Osteocyte (in vitro differentiated cells): ENCODE measurements at places on chromosomes 1 and 21. TPM values are rescaled to one million over a fixed set of nuclear protein-coding genes. Genes with fewer than 3 reads are reported as not detected.

DNA sequence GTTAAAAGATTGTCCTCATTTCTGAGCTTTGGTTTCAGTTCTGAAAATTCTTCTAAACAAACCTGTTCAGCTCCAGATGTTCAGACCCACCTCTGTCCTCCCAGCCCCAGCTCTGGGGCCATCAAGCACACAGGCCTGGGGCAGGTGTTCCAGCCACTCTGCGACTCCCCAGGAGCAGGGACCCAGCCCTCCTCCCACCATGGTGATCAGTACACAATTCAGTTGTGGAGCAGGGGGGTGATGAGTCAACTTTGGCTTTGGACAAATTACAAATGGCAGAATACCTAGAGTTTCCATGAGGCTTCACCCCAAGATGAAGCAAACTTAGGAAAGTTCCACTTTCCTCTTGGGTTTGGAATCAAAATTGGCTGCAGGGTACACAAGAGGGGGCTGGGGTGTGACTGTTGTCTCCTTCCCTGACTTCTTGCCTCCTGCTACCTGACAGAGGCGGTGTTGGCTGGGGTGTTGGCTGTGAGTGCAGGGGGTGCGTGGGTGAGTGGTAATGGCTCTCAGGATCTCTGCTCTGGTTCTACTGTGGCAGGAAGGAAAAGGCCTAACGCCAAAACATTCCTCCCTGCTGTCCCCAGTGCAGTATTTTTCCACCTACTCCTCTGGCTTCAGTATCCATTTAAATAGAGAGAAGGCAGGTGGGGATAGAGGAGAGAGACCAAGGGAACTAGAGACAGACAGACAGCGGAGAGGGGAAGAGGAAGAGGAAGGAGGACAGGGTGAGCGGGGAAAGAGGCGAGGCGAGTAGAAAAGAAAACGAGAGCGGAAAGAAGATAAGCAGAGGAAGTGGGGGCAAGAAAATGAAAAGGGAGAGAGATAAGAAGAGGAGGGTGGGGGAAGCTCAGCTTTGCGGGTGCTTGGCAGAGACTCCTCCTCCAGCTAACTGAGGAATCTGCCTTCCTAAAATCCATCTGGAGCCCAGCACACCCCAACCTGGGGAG is 20.6 kb upstream of the LRRN2 start:
- DNase-seq: no peak
- peaks cover 26% of the 10 kb centered on the region for H3K27me3 ChIP-seq
- no peaks in the 10 kb centered on the region for H3K36me3 ChIP-seq

OR2L3 gene
- not detected in 2 replicates for total RNA-seq

- H3K27me3 ChIP-seq: peaks cover 10% of the 10 kb centered on the region
- H3K27ac ChIP-seq: peak overlapping the region; percentile 82
- peaks cover 38% of the 10 kb centered on the region for H3K4me1 ChIP-seq
- no peaks in the 10 kb centered on the region for H3K36me3 ChIP-seq
- DNase-seq: no peak
Measured at GRCh38 chr1:111227851-111228747, 586 bp downstream of the CHI3L2 start.

DNA sequence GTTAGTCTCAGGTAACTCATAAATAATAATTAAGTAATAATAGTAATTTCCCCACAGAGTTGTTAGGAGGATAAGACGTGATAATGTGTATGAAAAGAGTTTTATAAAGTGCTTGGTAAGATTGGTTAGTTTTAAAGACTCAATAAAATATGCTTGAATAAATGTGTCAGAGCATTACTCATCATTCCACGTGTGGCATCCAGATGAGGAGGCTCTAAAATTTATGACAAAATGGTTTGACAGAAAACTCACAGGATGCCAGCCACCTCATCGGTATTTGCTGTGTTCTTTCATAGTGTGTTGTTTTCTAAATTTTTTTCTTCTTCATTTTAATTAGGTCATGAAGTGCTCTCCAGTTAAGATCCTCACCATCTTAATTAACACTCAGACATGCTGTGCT is 19.1 kb upstream of the SPAG17 start:
- peaks cover 2% of the 10 kb centered on the region for H3K27me3 ChIP-seq
- no peaks in the 10 kb centered on the region for H3K36me3 ChIP-seq
- no peak overlapping the region for H3K4me3 ChIP-seq

- no peak for DNase-seq
- H3K4me1 ChIP-seq: no peaks in the 10 kb centered on the region
- no peak overlapping the region for H3K27ac ChIP-seq
- no peak overlapping the region for H3K4me3 ChIP-seq
Measured at GRCh38 chr1:172809750-172810149, 150.8 kb downstream of the FASLG start.

DNA sequence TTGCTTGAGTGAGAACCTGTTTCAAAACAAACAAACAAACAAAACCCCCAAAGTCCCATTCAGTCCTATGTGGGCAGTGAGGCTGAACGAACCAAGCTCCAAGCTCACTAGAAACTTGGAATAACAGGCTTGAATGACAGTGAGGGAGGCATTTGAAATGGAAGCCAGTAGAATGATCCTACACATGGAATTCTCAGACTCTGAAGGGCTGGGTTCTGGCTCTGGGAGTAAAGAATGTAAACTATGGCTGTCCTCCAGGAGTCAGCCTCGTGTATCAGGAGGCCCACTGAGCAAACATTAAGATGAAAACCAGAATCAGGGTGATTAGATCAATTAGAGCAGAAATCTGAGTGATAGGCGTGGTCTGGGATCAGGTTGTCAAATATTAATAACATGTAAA is 14.9 kb downstream of the PCP4L1 start:
- no peaks in the 10 kb centered on the region for H3K4me1 ChIP-seq
- DNase-seq: no peak
- no peaks in the 10 kb centered on the region for H3K36me3 ChIP-seq

CD5L gene
- total RNA-seq: not detected in 2 replicates

ZNF326 gene
- 28.3 and 33.4 TPM in 2 replicates for total RNA-seq

DNA sequence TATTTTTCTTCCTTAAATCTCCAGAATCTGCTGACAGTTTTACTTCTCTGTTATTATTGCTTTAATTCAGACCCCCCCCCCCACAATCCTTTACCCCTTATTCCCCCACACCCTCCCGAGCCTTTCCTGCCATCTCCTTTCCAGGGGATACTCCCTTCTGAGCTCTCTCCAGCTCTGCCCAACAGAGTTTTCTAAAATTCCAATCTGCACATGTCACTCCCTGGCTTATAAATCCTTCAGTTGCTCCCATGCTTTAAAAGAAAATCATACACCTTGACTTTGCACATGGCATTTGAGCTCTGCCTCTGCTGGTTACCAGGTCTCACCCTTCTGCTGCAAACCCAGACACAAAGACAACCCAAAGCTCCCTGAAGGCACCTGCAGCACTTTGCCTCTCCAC is 11.7 kb upstream of the EPS8L3 start:
- H3K4me1 ChIP-seq: peaks cover 12% of the 10 kb centered on the region
- H3K4me3 ChIP-seq: no peak overlapping the region
- H3K27me3 ChIP-seq: no peaks in the 10 kb centered on the region

GRCh38 chr1:119720866-119721440 is 9.2 kb downstream of the PHGDH start:
- peaks cover 59% of the 10 kb centered on the region for H3K36me3 ChIP-seq
- no peak for DNase-seq
- H3K4me1 ChIP-seq: peaks cover 13% of the 10 kb centered on the region
- no peak overlapping the region for H3K4me3 ChIP-seq
- no peak overlapping the region for H3K27ac ChIP-seq
- H3K27me3 ChIP-seq: no peaks in the 10 kb centered on the region

DNA sequence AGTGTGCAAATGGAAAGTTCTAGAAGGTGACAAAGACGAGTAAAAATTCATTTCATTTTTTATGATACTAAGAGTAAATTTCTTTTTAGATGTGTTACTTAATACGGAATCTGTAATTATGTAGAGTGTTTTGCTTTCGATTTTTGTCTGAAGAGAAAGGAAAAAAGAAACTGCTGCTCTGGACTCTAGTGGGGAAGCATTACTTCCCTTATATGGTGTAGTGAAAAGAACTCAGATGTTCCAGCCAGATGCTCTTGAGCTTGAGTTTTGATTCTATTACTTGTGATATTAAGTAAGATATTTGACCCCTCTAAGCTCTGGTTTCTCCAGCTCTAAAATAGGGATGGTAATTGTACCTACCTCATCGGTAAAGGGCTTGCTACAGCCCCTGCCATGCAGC is 12.2 kb upstream of the GPR161 start:
- H3K36me3 ChIP-seq: no peaks in the 10 kb centered on the region
- H3K27ac ChIP-seq: no peak overlapping the region
- no peaks in the 10 kb centered on the region for H3K27me3 ChIP-seq
- H3K4me1 ChIP-seq: peaks cover 8% of the 10 kb centered on the region
- no peak overlapping the region for H3K4me3 ChIP-seq

DNA sequence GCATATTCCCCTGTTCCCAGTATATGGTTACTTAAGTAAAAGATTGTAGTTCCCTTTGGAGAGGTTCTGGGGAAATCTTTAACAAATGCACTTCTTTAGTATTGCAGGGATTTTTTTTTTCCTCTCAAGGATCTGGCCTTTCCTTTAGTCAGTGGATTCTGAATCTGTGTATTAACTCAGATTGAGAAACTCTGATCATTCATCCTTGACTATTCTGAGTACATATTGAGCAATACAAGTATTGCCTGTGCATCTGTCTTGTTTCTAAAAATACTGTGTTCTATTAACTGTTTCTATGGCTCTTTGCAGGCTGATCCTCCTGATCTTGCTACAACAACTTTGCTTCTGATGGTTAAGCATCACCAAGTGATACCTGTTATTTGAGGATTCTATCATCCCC is 67.8 kb upstream of the FGGY start:
- H3K4me1 ChIP-seq: peaks cover 5% of the 10 kb centered on the region
- no peak overlapping the region for H3K27ac ChIP-seq
- H3K27me3 ChIP-seq: peaks cover 7% of the 10 kb centered on the region
- no peak overlapping the region for H3K4me3 ChIP-seq
- H3K36me3 ChIP-seq: no peaks in the 10 kb centered on the region

DLGAP3 gene
- 0.21 TPM in 1 of 2 replicates, not detected in the other for total RNA-seq

GRCh38 chr21:17501107-17502006 is 11.5 kb upstream of the CXADR start:
- no peaks in the 10 kb centered on the region for H3K36me3 ChIP-seq
- no peaks in the 10 kb centered on the region for H3K4me1 ChIP-seq
- H3K4me3 ChIP-seq: no peak overlapping the region
- H3K27ac ChIP-seq: no peak overlapping the region
- no peak for DNase-seq

- no peak for DNase-seq
- H3K27ac ChIP-seq: no peak overlapping the region
- no peaks in the 10 kb centered on the region for H3K36me3 ChIP-seq
- peaks cover 39% of the 10 kb centered on the region for H3K27me3 ChIP-seq
Measured at GRCh38 chr1:93005252-93005598, 44.0 kb upstream of the DIPK1A start.

- peaks cover 37% of the 10 kb centered on the region for H3K4me1 ChIP-seq
- H3K4me3 ChIP-seq: peak overlapping the region; percentile 60
- H3K27ac ChIP-seq: no peak overlapping the region
- peaks cover 7% of the 10 kb centered on the region for H3K27me3 ChIP-seq
- DNase-seq: no peak
Measured at GRCh38 chr1:47434051-47434842, 3.6 kb upstream of the FOXD2 start.

LDLRAD2 gene
- not detected in 2 replicates for total RNA-seq

NTMT2 gene
- not detected in 2 replicates for total RNA-seq

GRCh38 chr1:23132033-23132432 is 36.6 kb downstream of the LUZP1 start:
- H3K27ac ChIP-seq: no peak overlapping the region
- H3K27me3 ChIP-seq: no peaks in the 10 kb centered on the region
- H3K4me1 ChIP-seq: peaks cover 25% of the 10 kb centered on the region
- H3K4me3 ChIP-seq: no peak overlapping the region
- H3K36me3 ChIP-seq: peaks cover 8% of the 10 kb centered on the region
- no peak for DNase-seq

GRCh38 chr1:43902058-43902831 is 31.4 kb upstream of the ARTN start:
- DNase-seq: no peak
- no peak overlapping the region for H3K4me3 ChIP-seq
- H3K36me3 ChIP-seq: peaks cover 4% of the 10 kb centered on the region
- H3K27me3 ChIP-seq: no peaks in the 10 kb centered on the region
- H3K27ac ChIP-seq: no peak overlapping the region
- no peaks in the 10 kb centered on the region for H3K4me1 ChIP-seq

- peaks cover 26% of the 10 kb centered on the region for H3K27me3 ChIP-seq
- H3K27ac ChIP-seq: no peak overlapping the region
- no peak overlapping the region for H3K4me3 ChIP-seq
- H3K4me1 ChIP-seq: no peaks in the 10 kb centered on the region
- DNase-seq: no peak
Measured at GRCh38 chr1:215457213-215457612, 109.9 kb upstream of the KCTD3 start.

- H3K36me3 ChIP-seq: no peaks in the 10 kb centered on the region
- H3K4me1 ChIP-seq: no peaks in the 10 kb centered on the region
- no peak overlapping the region for H3K27ac ChIP-seq
Measured at GRCh38 chr1:159970932-159971342, 16.9 kb upstream of the SLAMF9 start.

SMCP gene
- not detected in 2 replicates for total RNA-seq

- no peaks in the 10 kb centered on the region for H3K36me3 ChIP-seq
- no peak overlapping the region for H3K4me3 ChIP-seq
- H3K4me1 ChIP-seq: peaks cover 17% of the 10 kb centered on the region
- no peak for DNase-seq
- no peaks in the 10 kb centered on the region for H3K27me3 ChIP-seq
- H3K27ac ChIP-seq: no peak overlapping the region
Measured at GRCh38 chr21:43287795-43288755, 119.3 kb downstream of the CRYAA start.

TPTE gene
- not detected in 2 replicates for total RNA-seq

DNA sequence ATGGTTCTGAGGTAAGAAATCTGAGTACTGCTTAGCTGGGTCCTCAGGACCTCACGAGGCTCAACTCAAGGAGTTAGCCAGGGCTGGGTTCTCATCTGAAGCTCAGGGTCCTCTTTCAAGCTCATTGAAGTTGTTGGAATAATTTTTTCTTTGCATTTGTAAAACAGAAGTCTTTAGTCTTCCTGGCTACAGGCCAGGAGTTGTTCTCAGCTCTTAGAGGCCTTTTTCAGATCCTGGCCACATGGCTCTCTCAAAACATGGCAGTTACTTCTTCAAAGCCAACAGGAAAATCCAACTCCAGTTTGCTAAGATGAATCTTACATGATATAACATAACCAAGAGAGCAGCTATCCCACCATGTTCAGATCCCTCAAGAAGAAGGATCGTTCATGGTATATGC is 92.3 kb upstream of the CHODL start:
- no peak overlapping the region for H3K4me3 ChIP-seq
- H3K27ac ChIP-seq: no peak overlapping the region
- no peaks in the 10 kb centered on the region for H3K27me3 ChIP-seq

DNA sequence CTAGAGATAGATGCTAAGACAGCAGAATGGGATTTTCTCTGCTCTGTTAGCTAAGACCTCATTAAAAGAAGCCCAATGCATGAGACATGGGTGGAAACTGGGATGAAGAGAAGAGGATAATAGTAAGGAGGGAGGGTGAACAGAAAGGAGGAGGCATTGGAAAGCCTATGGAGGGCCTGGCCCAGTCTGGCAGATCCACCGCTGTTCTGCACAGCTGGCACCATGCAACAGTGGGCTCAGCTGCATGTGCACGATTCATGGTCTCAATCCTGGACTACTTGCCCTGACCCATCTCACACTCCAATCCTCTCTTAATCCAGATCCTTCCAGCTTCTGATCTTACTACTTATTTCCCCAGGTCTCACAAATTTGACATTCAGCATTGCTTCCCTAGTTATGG is 2.2 kb downstream of the PHC2 start:
- no peak for DNase-seq
- H3K4me1 ChIP-seq: peaks cover 18% of the 10 kb centered on the region
- H3K27ac ChIP-seq: no peak overlapping the region
- no peak overlapping the region for H3K4me3 ChIP-seq
- no peaks in the 10 kb centered on the region for H3K27me3 ChIP-seq
